ENCODE measurements at places on chromosomes 11 and 22.

- no peak for DNase-seq
Observed at GRCh38 chr11:47724041-47724729, 9.0 kb upstream of the AGBL2 start.

GRCh38 chr11:20839231-20839630 lies 169.8 kb downstream of the NELL1 start:
- DNase-seq: no peak

DNA sequence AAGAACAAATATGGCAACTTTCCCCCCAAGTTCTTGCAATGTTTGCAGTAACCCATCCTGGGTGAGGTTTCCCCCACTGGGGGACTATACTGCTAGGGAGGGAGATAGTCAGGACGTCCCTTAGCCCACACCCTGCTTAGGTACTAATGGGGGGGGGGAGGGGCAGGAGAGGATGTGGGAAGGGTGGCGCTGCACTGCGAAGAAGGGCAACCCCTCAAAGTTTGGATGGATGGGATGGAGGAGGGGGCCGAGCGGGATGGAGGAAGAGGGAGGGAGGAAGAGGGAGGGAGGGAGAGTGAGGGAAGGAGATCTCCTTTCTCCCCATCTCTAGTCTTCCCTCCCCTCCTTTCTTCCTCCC lies 100.6 kb upstream of the HSD17B12 start:
- DNase-seq: no peak

DNA sequence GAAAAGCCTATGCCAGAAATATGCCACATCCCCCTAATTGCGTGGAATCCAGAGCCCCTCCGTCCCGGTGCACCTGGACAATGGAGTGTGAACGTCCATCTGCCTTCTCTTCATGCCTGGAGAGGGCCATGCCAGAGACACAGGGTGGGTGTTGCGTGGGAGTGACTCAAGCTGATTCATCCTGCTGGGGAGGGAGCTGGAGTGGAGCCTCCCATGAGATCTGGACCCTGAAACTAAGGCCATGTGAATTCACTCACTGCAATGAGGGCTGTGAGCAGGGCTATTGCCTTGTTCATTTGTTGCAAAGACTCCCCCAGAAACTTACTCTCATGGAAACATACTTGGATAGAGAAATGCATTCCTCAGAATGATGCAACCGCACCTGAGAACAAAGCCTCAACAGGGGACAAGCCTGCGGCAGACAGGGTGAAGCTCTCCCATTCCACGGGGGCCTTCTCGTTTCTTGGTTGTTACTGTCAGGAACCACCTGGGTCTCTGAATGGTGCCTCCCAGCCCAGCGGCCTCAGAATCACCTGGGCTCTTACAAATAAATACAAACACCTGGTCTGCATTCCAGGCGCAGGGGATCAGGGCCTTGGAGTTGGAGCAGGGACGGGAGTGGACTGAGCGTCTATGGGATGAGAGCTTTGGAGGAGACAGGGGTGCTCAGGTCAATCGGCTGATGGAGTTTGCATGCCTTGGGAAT lies 1031.2 kb downstream of the BRD1 start:
- DNase-seq: no peak

DNA sequence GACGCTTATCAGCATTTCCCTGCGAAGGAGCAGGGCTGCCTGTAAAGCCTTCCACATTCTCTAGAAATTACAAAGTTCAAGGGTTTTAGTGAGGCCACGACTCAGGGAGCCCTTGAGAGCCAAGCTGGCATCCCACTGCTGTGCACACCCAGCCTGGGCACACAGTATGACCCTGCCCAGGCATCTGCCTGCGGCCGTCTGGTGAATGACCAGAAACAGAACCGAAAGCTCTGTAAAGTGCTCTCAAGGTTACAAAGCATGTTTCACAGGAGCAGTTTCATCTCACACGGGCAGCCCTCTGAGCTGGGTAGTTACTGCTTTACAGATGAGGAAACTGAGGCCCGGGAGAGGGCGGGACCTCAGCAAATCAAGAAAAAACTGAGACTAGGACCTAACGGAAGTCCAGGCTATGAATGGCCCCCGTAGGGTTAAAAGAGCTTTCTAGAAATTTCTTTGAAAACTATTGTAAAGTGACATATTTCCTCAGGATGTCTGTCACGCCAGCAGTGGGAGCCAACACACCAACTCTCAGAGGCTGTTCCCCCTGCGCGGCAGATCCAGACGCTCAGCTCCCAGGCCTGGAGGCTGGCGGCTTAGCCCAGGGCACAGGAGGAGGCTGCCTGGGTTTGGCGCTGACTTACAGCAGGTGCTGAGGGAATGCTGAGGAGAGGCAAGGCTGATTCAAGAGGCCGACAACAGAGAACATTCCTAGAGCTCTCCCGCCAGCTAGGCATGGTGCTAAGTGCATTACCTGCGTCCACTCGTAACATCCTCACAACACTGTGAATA lies 7.7 kb upstream of the TCF20 start:
- DNase-seq: no peak

GRCh38 chr22:50314455-50315288 lies 7.2 kb upstream of the PLXNB2 start:
- peak; percentile 59 for DNase-seq

- no peak for DNase-seq
Observed at GRCh38 chr11:103284260-103284659, 175.0 kb downstream of the DYNC2H1 start.

GRCh38 chr11:34886609-34887008 lies 29.6 kb downstream of the APIP start:
- no peak for DNase-seq

- no peak for DNase-seq
Observed at GRCh38 chr22:44211946-44212930, 31.5 kb downstream of the PARVG start.

GRCh38 chr22:45608763-45609180 lies 62.9 kb upstream of the ATXN10 start:
- no peak for DNase-seq

DNA sequence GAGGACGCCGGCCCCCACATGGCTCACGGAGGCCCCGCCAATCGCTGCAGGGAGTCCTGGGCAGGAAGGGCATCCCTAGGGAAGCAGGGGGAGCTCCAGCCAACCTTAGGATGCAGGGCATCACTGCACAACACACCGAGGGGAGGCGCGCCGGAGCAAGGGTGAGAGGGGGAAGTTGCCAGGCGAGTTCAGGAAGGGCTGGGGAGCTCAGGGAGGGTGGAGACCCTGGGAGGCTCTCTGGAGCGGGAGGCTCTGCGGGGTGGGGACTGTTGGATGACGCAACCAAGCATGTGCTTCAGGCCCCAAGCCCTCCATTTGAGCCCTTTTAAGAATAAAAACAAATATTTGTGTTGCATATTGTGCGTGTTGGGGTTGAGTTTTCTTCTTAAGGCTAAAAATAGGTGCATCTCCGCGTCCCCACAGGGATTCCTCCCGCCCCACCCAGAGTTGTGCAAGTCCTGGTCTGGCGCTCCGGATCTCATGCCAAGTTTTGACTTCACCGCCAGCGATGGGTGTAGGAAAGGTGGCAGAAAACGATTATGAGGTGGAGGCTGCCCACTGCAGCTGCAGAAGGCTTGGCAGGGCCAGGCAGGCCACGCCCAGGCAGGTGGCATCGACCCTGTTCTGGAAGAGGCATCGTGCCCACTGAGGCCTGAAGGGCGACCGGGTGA lies 65.2 kb downstream of the WNT7B start:
- DNase-seq: no peak

DNA sequence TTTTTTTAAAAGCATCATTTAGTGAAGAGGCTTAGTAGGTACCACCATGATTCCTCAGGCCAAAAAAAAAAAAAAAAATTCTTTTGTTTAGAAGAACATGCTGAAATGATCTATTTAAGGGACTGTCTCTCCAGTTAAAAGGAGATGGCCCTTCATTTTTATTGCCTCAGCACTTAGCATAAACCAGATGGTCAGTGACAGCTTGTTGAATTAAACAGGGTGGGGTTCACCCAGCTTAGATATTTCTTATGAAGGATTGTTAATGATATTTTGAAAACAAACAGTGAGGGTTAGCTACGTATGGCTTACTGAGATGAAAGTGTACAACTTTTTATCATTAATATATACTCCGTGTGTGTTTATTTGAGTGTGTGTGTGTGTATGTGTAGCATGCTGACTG lies 203.7 kb downstream of the FAM181B start:
- no peak for DNase-seq

DNA sequence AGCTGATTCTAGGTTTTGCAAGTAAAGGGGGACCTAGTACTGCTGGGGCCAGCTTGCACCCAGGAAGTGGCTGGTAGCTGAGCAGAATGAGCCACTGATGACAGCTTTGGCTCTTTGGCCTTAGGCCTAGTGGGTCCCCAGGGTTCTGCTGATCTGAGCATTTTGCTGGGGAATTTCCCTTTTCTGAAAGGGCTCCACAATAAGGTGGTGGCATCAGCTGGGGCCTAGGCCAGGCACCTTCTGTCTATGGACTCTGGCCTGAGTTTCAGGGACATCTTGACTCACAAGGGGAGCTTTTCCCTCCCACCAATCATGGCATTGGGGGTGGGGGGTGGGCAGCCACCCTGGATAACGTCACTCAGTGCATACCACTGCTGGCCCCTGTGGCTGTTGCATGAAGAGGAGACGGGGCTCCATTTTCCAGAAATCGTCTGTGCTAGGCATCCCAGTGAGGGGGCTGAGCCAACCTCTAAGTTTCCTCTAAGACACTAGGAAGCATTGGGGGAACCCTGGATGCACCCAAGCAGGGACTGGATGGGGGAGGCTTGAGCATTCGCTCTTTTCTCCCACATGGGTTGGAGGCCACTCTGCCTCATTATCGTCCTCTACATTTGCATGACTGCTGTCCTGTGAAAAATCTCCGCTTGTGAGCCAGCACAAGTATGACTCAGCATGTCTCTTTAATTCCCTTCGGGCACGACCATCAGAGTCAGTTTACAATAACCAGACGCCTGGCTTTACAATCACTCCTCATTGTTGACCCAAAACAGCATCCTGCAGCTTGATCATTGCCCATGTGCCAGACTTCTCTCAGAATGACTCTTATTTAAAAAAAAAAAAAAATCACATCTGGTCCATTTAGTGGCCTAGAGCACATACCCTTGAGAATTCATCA lies 145.0 kb upstream of the THY1 start:
- no peak for DNase-seq

DNA sequence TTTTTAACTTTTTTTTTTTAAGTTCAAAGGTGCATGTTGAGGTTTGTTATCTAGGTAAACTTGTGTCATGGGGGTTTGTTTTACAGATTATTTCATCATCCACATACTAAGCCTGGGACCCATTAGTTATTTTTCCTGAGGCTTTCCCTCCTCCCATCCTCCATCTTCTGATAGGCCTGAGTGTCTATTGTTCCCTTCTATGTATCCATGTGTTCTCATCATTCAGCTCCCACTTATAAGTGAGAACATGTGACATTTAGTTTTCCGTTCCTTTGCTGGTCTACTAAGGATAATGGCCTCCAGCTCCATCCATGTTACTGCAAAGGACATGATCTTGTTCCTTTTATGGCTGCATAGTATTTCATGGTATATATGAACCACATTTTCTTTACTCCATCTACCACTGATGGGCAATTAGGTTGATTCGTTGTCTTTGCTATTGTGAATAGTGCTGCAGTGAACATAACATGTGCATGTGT lies 14.4 kb downstream of the DEUP1 start:
- no peak for DNase-seq

DNA sequence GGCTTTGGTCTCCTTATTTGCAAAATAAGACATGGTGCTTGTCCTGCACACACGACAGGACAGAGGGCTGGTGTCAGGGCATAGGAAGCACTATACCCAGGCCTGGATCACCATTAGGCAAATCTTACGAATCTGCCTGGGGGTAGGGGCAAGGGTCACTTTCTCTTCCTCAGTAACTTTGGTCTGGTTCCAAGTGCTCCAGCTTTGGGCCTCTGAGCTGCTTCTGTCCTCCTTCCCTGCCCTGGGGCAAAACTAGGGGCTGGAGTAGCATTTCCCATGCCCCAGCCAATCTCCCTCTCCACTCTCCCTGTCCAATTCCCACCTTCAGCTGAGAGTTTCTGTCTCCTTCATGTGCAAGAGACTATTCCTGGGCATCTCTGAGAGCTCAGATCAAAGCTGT lies 123.7 kb upstream of the NECTIN1 start:
- no peak for DNase-seq

GRCh38 chr11:32448232-32448631 lies 12.9 kb upstream of the WT1 start:
- no peak for DNase-seq

- DNase-seq: peak; percentile 88
Observed at GRCh38 chr22:30649430-30650007, 13.9 kb downstream of the SLC35E4 start.

DNA sequence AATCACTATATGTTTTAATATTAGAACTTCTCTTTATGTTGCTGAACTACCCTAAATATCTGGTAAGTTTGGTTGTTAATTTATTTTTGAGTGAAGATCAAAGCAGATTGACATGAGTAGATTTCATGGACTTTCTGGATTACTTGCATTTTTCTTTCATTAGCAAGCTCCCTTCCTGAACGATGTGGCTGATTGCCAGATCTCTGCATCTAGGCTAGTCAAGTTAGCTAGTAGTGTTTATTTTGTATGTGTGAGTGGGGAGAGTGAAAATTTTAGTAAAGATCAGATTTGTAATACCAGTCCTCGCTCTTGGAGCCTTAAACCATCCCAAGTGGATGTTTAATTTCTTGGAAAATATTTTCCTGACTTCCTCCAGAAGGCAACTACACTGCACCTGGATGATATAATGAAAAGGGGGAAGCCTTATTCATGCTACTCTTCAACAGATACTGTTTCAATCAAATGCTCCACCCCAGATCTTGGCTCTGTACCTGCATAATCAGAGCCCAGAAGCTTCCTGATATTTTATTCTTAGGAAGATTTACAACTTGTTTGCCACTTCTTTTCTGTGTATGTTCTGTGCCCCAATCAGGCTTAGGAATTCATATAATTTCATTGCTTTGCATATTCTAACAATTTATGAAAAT lies 143.2 kb upstream of the GRIA4 start:
- DNase-seq: no peak

DNA sequence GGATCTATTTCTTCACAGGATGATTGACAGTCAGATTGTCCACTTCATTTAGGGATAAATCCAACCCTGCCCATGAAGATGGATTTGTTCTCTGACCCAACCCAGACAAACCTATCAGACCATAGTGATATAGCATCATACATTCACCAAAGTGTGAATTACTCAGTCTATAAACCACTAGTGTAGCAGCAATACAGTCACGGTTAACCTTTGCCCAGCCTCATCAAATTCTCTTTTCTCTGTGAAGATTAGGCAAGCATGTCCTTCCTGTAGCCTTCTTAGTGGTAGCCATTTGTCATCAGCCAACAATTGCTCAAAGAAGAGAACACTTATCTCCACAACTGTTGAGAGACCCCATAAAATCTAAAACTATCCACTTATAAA lies 14.4 kb upstream of the BIRC2 start:
- DNase-seq: no peak

- no peak for DNase-seq
Observed at GRCh38 chr11:22808571-22809197, 20.9 kb downstream of the SVIP start.

DNA sequence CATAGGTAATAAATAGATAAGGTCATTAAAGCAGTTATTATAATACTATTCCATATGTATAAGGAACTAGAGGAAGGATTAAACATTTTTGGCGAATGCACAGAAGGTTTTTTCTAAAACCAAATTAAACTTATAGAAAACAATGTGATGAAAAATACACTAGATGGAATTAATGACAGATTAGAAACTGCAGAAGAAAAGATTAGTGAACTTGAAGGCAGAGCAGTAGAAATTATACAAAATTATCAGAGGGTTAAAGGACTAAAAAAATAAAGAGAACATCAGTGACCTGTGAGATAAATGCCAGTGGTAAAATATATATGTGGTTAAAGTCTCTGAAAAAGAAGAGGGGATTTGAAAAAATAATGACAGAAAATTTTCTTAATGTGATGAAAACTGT lies 74.0 kb downstream of the IGLL5 start:
- no peak for DNase-seq

- DNase-seq: peak; percentile 63
Observed at GRCh38 chr11:68383976-68384501, 71.6 kb downstream of the LRP5 start.
